Psoas muscle (tissue), 8 donors: ENCODE measurements at places on chromosomes 5 and 9.

- DNase-seq = no peak
These were observed 228.8 kb downstream of the FSTL4 start for GRCh38 chr5:133383580-133383939.

DNA sequence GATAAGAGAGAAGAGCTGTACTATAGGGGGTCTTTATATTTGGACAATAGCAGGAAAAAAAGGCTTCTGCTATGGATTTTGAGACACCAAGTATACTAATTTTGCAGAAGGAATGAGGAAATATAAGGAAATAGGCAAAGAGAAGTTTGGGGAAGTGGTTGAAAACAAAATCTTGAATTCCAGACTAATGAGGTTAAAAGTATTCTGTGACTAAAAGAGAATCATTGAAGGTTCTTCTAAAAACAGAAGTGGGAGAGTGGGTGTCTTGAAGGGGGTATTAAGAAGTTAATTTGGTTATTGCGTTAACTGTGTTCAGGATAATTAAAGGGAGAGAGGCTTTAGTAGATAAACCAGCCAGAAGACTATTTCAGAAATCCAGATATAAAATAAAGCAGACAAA, 148.7 kb downstream of the RFK start:
- DNase-seq = no peak

GRCh38 chr5:116451905-116452450, 122.6 kb downstream of the SEMA6A start:
- no peak for DNase-seq

DNA sequence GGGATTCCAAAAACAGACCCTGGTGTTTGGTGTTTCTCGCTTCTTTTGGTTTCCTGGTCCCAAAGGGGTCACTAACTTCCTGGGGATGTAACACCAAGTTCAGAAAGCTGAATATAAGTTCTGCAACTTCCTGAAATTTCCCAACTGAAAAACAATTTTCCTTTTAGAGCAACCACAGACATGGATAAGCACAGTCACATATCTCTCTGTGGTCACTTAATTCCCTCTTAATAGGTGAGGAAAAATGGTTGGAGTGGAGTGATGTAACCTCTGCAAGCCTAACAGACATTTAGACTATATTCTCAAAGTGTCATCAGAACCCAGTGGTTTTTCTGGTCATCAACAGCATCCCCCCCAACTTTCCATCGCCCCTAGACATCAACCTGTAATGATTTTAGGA, 135.3 kb downstream of the PRELID2 start:
- no peak for DNase-seq

GRCh38 chr5:133238426-133239205, 186.8 kb downstream of the HSPA4 start:
- no peak for DNase-seq

DNA sequence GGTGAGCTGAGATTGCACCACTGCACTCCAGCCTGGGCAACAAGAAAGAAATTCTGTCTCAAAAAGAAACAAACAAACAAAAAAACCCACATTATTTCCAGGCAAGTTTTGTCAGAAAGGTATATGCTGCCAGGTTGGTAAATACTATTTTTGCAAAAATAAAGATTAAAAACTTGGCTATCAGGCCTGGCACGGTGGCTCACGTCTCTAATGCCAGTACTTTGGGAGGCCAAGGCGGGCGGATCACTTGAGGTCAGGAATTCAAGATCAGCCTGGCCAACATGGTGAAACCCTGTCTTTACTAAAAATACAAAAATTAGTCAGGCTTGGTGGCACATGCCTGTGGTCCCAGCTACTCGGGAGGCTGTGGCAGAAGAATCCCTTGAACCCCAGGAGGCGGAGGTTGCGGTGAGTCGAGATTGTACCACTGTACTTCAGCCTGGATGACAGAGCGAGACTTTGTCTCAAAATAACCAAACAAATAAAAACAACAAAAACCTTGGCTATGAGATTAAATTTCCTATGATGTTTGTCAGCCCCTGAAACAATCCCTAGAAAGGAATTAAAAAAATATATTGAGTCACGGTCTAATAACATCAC, 22.7 kb downstream of the AGXT2 start:
- no peak for DNase-seq

DNA sequence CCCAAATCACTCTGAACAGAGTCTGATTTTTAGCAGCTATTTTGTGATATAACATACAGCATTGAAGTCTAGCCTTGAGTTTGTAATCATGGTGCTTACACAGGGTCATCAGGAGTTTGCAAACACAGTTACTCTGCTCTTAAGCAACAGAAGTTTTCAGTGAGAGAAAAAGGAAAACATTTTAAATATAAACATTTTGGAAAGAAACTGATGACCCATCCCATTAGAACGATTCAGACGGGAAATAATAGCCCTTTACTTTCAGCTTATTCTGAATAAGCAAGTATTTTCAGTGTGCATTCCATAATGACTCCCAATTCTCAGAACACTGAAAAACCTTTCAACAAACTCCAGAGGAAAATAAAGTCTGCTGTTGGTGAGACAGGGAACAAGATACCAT, 46.7 kb upstream of the TMC1 start:
- no peak for DNase-seq

- no peak for DNase-seq
These were observed 48.3 kb upstream of the SMARCA2 start for GRCh38 chr9:1966725-1967366.

GRCh38 chr9:133942206-133942975, 49.7 kb downstream of the VAV2 start:
- DNase-seq = peak; percentile 19

DNA sequence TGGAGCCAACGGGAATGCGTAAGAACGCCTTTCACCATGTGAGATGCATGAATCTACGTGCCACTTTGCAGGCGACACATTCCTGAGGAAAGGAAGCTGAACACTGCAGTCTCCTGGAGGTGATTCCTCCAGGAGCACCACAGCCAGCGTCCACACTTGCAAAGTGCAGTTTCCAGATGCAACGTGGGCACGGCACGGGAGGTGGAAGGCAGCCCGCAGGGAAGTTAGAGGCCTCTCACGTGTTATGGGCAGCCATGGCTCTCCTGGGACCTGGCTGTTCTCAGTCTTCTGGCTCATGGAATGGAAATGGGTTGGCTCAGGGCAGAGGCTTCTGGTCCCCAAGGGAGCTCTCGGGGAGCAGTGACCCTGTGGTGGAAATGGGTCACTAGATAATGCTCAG, 381.0 kb upstream of the IRX4 start:
- DNase-seq = no peak

DNA sequence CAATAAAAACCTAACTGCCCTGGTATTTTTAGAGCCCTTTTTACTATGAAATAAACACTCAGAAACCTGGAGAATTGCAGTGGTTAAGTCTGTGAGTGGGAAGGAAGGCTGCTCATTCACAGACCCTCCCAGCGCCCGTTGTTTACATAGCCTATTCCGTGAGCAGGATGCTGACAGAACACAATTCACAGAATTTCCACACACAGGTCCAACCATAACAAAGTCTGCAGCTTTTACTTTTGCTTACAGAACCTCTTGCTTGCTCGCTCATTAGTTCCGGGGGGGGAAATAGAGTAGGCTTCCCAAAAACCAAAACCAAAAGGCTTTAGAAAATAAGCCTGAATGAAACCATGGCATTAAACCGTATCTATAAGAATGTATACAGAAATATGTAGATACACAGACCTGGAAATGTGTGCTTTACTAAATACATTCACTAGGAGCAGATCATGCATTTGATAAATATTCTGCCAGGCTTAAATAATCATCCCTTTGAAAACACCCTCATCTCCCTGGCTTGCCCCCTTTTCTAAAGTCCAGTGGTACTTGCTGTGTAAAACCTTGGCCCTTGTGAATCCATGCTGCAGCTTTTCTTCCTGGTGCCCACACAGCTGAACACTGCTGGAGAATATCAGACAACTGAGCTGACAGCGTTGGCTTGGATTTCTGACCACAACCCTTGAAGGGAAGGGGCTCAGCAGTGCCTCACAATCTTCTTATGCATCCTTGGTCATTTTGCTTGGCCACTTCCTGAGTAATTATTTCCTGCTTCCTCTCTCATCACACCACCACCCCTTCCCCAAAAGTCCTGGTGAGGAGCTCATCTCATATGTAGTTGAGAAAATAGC, 128.0 kb downstream of the FANCC start:
- DNase-seq = no peak

GRCh38 chr5:158852622-158853021, 247.1 kb downstream of the EBF1 start:
- DNase-seq = no peak

DNA sequence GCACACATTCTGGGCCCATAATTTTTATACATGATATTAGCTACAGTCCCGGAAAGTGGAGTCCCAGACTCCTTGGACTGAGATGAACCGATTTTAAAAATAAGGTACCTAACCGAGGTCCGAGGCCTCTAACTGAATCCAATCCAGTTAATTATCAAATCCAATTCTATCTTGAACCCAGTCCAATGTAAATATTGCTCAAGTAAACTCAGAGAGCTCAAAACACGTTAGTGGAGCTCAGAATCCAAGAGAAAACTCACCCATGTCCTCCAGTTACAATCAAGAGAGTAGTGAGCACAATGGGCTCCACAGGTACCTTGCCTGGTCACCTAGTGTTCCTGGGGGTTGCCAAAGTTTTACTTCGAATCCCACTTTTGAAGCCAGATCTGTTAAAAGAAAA, 37.9 kb upstream of the DIRAS2 start:
- DNase-seq = no peak

DNA sequence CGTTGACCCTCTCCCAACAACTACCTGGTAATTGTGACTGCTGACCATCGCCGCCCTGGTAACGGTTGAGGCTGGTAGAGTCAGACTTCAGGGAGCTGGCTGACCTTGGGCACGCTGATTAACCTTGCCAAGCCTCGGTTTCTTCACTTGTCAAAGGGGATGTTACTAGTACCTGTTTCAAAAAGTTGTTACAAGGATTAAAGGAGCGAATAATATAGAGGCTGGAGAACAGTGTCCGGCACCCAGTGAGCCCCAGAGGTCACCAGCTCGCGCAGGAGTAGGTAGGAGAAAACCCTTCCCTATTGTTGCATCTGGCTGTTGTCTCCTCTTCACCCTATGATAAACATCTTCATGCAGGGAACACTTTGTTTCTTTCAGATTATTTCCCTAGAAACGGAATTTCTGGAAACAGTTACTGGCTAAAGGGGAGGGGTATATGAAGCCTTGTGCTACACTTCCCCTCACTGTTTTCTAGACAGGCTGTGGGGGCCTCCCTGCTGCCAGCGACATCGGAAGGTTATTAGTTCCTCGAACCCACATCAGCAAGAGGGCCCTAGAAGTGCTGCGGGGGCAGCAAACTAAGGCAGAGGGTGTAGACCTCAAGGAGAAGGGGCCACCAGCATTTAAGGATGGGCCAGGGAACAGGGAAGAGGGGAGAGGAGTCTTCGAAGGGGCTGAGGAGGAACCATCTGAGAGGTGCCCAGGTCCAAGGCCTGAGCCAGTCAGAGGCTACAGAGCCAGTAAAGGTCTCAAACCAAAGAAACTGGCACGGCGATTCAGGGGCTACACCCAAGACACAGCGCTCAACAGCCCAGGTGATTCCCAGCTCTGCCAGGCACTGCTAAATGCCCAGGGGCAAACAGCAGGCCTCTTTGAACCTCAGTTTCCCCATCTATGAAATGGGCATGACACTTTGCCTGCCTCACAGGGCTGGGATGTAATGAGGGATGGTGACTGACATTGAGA, 37.6 kb downstream of the HRH2 start:
- no peak for DNase-seq
